CD4-positive, alpha-beta T cell treated with Interleukin-21 for 1 hour (primary cell): ENCODE measurements at places on chromosomes 4 and X.
A peak's percentile ranks its signal among the peaks of the same experiment; 100 is the strongest.

GRCh38 chr4:139144161-139144859 is 32.7 kb downstream of the ELF2 start:
- no peak for DNase-seq

DNA sequence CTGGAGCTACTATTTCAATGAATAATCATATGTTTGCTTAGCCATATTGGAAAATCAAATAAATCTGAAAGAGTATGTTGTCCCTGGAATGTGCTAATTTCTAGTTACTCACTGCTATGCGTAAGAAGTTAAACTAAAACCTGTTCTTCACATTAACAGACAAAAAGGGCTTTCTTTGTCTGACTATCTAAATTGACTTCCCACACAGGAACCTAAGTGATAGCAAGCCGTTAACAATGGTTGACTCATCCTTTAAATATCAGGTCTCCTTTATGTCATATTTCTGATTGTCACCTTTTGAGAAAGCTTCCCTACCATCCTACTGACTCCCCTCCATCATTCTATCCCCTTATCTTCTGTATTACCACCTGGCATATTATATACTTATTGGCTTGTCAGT is 81.4 kb downstream of the AMELX start:
- DNase-seq = no peak

- DNase-seq = no peak
Measured at GRCh38 chrX:109839694-109840567, 106.9 kb upstream of the ACSL4 start.

- no peak for DNase-seq
Measured at GRCh38 chr4:2163311-2163821, 78.6 kb downstream of the HAUS3 start.

- DNase-seq = no peak
Measured at GRCh38 chr4:157706155-157706554, 466.7 kb downstream of the GASK1B start.

DNA sequence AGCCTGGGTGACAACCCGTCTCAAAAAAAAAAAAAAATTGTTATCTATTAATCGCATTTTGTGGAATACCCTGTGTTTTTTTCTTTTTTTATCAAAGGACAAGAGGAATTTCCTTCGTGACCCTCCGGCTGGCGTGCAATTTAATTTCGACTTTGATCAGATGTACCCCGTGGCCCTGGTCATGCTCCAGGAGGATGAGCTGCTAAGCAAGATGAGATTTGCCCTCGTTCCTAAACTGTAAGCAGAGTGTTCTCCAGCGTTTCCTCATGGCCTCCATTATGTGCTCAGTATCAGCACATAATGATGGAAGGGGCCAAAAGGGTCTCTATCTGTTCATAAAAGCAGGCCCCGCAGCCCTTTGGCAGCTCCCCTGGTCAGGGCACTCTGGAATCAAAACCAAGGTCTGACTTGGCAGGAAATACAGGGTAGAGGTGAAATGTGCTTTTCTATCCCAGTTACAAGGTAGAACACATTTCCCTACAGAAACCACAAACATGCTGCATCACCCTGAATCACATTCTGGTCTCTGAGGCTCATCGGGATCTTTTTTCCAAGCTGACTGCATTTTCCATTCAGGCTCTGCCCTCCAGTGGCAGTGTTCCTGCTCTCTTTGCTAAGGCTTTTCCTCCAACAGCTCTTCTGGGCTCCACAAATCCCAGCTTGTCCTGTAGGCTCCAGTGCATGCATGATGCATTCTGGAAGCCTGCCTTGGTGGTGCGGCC is 24.4 kb downstream of the SYAP1 start:
- DNase-seq = no peak

DNA sequence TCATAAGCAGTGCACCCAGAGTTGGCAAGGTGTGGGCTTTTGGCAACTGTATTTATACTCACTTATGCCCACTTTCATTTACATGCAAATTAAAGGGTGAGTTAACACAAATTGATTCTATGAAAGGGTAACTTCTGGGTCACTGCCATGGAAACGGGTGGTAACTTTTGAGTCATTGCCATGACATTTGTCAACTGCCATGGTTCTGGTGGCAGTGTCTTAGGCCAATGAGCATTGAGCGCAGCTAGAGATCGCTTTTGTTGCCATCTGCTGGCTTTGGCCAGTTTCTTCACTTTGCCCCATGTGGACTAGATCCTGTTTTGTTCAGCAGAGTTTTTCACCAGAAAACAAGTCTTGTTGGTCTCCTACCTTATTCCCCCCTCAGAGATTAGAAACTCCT is 170.8 kb upstream of the NUDT6 start:
- no peak for DNase-seq

DNA sequence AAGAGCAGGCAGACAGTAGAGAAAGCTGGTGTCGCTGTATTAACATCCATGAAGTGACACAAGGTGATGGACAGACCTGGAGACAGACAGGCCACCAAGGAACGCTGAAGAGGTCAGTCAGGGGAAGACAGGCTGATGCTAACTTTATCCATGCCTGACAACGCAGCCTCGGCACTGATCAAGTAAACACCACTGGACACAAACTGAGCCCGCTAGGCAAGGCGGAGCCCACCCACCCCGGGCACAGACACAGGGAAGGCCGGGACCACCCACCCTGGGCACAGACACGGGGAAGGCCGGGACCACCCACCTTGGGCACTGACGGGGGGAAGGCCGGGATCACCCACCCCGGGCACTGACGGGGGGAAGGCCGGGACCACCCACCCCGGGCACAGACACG is 18.8 kb downstream of the PPP2R3B start:
- DNase-seq = no peak

DNA sequence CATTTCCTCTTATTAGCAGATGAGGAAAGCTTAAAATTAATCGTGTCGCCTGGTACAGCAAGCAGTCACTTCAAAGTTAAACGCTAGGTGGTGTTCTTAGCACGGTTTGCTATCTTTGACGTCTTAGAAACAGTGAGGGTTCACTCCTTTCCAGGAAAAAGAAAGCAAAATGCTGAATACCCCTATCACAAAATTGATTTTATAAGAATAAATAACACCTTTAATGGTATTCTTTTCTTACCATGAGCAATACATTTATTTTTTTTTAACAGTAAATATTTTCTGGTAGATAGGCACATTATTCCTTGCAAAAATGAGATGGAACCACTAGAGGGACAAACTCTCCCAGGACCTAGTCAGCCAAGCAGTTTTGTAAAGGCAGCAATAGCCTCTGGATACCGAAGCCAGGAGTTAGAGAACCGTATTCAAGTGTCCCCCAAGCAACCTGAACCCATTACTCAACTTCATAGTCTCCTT is 153.9 kb downstream of the KDR start:
- peak; percentile 17 for DNase-seq

DNA sequence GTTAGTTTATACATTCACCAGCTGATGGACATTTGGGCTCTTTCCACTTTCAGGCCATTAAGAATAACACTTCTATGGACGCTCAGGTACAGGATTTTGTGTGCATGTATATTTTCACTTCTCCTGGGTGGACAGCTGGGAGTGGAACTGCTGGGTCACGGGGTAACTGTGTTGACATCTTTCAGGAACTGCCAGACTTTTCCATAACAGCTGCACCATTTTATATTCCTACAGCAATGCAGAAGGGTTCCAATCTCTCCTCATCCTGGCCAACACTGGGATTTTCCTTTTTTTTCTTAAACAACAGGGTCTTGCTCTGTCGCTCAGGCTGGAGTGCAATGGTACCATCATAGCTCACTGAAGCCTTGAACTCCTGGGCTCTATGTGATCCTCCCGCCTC is 11.9 kb downstream of the HAUS7 start:
- no peak for DNase-seq

- DNase-seq = no peak
Measured at GRCh38 chr4:41541687-41542094, 3.7 kb downstream of the LIMCH1 start.
